Fibroblast of the conjunctiva (primary cell): ENCODE measurements at places on chromosomes 5 and 9.

DNA sequence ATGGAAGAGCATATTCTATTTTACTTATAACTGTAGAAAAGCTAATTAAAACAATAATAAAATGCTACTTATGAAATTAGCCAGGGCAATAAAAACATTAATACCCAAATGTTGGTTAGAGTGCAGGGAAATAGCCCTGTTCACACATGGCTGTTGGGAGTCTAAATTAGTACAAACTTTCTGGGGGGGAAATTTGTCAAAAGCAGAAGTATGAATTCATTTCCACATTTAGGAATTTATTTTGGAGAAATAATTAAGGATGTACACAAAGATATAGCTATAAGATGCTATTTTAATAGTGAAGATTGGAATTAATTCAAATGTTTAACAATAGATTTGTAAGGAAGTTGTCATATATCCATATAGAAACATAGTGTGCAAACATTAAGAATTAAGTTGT lies 190.5 kb downstream of the SEC61B start:
- DNase-seq, result no peak

GRCh38 chr5:114243281-114243971 lies 118.4 kb upstream of the KCNN2 start:
- DNase-seq, result peak; percentile 27

DNA sequence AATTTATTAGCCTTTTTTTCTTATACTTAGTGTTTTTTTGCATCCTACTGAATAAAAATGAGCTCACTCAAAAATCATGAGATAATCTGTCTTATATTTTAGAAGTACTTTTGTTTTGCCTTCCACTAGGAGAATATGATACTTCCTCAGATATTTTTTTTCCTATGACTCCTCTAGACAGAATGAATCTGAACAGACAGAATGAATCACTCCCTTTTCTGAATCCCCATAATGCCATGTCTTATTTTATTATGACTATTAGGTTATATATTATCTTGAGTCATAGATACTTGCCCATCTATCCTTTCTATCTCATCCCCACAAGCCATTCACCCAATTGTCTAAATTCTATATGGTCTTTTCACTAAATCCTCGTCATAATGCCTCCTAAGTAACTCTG lies 134.6 kb downstream of the BRINP1 start:
- no peak for DNase-seq

- DNase-seq, result no peak
These were observed 307.1 kb downstream of the ENC1 start for GRCh38 chr5:74333430-74333829.

DNA sequence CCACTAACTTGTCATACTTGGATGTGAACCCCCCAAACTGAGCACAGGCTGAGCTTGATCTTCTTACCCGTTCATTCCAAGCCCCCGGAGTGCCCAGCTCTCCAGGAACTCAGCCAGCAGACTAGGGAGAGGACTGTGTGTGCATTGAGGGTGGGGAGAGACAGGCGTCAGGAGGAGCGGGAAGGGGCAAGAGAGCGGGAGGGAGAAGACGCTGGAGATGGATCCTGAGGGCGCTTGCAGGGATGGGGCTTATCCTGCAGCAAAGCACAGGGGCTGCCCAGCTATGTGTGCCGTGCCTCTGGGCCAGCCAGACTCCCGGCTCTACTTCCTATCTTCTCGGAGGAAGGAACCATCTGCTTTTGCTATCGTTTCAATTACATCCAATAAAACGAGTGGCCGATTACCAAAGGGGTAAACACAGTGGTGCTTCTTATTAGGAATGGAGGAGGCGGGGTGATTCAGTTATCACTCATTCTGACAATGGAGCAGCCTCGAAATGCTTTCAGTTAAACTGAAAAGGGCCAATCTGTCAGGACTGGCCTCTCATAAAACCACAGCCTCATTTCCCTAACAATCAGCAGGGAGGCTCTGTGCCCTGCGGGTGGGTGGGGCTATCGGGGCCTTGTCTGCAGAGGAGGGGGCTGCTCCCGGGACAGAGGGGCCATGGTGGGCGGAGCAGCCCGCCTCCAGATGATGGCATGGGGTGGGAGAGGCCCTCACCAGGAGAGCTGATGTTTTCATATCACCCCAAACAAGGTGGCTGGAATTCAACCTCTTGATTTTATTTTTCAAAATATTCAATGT lies 168.2 kb downstream of the DAB2IP start:
- DNase-seq, result no peak

GRCh38 chr5:59267033-59267432 lies 626.5 kb downstream of the PDE4D start:
- DNase-seq, result no peak

GRCh38 chr9:133113163-133113948 lies 7.7 kb downstream of the RALGDS start:
- no peak for DNase-seq

- no peak for DNase-seq
These were observed 4.2 kb downstream of the SURF6 start for GRCh38 chr9:133331641-133332380.

GRCh38 chr5:97063251-97063650 lies 79.2 kb downstream of the LIX1 start:
- no peak for DNase-seq
